ENCODE measurements at places on chromosomes 1 and 21.

GRCh38 chr1:48602349-48602748 is 130.3 kb upstream of the SPATA6 start:
- no peak for DNase-seq

DNA sequence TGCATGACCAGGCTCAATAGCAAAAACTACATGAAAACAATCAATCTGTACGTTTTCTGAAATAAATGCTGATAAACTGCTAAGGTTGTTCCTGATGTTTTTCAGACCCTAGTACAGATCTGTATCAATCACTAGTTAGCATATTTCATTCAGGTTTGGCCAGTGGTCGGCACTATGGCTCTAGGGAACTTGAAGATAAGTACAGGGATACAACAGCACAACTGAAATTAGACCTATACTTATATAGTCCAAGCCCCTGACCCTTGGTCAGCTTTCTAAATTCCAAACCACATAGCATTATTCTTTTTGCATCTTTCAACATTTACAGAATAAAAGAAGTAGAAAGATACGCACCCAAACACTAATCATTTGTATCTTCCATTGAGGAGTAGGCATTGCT is 142.7 kb downstream of the PLPPR4 start:
- no peak for DNase-seq

DNA sequence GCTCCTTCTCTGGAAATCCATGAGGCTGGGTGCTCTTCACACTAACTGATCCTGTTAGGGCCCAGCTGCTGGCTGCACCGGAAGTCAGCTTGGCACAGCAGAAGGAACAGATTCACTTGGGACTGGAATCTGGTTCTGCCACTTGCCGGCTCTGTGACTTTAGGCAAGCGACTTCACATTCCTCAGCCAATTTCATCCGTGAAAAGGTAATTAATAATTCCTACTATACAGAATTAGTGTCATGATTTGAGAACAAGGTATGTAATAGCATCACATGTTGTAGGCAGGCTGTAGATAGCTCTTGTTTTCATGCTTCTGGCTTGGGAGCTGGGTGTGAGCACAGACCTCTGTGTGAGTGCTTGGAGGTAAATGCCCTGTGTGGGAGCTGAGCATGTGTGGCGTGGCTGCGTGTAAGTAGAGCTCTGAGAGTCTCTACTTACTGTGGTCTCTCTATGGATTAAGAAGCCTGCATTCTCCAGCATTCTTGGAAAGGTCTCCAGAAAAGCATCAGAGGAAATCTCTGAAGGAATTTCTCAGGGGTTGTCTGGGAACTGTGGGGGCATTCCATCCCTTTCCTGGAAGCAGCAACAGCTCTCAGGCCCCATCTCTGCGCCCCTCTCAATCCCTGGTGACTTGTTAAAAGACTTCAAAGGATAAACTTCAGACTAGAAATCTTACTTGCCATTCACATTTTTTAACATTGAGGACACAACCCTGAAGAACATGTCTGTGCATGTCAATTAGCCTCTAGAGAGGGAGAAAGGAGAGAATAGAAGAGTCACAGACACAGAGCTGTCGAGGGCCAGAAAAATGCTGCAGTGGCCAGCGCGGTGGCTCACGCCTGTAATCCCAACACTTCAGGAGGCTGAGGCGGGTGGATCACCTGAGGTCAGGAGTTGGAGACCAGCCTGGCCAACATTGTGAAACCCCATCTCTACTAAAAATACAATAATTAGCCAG is 47.7 kb upstream of the PPM1J start:
- DNase-seq = no peak

DNA sequence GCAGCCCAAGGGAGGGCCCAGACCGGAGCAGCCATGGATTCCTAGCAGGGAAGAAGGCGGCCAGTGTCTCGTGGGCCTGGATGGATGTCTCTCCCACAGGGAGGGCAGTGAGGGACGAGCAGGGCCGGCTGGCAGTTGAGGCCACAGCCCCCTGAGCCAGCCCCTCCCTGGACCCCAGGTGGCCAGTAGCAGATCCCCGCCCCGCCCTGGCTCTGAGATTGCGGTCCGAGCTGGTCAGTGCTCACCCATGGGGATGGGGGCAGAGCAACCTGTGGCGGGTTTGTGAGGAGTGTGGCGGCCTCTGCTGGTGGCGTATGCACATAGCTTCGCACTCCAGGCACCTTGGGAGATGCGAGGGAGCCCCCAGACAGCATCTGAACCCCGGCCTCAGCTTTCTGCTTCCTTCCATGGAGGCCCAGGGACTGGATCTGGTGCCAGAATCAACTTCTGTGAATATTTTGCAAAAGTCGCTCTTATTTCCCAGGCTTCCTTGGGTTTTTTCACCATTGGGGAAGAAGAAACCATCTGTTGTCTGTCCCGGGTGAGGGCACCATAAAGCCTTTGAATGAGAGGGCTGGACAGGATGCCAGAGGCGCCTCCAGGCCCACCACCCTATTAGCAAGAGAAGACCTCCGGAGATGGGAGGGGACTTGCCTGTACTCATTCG is 8.4 kb upstream of the KCNN3 start:
- DNase-seq = peak; percentile 43

DNA sequence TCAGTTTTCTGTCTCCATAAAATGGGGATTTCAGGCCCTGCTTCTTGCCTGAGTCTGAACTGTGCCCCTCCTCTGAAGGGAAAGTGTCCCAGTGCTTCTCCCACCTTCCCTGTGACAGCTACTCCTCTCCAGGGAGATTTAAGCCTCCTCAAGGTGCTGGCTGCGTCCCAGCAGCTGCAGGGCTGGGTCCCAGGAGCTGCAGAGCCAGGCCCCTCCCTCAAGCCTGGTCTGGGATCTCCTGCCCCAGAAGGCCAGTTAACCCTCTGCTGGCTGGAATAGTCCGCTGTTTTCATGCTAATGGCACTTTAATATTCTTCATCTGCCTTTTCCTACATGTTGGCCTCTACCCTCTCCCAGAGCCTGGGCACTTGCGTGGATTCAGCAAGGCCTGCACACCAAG is 99.0 kb downstream of the PLXNA2 start:
- no peak for DNase-seq

DNA sequence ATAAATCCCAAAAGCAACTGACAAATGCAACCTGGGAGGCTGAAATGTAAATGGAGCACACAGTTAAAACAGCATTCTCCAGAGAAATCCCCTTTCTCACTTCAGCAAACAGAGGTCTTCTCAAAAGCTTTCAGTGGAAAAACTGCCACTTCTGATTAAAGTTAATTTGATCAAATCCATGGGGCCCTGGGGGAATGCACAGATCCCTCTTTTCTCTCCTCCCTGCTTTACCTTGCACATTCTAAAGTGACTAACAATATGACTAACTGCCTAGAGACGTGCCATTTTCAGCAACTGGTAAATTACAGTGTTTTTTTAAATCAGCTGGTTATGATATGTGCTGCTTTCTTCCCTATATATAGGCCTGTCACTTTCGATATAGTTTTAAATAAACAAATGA is 142.5 kb downstream of the RERE start:
- no peak for DNase-seq
